Heart right ventricle (tissue), 16 donors: ENCODE measurements at places on chromosomes 16 and 17. TPM values are rescaled to one million over a fixed set of nuclear protein-coding genes. Genes with fewer than 3 reads are reported as not detected.

The CASKIN1 gene
- 0.24 TPM for total RNA-seq

GRCh38 chr17:61413661-61414126, 14.1 kb downstream of the TBX2 start:
- no peak for DNase-seq

The HCRT gene
- total RNA-seq = not detected

- DNase-seq = no peak
These were observed 89.4 kb downstream of the KIF2B start for GRCh38 chr17:53912117-53912516.

DNA sequence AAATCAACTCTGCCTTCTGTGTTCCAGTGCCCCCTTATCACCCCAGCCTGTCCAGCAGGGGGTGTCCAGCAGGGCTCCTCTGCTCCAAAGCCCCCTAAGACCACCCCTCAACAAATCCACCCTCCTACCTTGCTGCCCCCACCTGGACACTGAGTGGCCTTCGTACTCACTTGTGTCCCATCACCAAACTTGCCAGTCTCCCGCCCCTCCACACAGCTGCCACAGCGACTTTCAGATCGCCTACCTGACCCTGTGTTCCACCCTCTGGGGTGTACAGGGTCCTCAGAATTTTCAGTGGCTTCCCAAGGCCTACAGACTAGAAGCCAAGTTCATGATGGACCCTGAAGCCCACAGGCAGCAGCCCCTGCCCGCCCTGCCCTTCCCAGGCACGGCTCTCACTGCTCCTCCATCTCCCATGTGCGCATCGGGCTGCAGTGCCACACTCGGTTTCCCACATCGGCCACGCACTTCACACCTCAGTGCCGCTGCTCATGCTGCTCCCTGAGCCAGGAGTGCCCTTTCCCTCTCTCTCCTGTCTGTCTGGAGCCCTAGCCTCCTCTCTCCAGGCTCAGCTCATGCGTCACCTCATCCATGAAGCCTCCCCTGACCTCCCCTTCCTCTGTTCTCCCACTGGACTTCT, 11.8 kb downstream of the KCNH6 start:
- DNase-seq = no peak

DNA sequence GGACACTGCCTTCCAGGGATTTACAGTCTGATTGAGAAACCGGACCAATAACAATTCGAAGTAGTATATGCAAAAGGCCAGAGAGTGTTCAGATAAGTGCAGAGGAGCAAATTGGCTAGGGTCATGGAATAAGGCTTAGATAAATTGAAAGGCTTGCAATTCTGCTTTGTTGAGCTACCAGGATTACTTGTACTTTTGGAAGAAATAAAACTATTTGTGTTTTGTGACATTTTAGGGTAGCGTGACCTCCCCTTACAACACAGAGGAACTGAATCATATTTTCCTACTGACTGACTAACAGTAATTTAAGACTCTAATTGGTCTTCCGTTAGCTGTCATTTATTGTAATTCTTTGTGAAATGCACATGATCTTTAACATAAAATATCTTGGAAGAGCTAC, 104.7 kb downstream of the PITPNC1 start:
- DNase-seq = no peak

DNA sequence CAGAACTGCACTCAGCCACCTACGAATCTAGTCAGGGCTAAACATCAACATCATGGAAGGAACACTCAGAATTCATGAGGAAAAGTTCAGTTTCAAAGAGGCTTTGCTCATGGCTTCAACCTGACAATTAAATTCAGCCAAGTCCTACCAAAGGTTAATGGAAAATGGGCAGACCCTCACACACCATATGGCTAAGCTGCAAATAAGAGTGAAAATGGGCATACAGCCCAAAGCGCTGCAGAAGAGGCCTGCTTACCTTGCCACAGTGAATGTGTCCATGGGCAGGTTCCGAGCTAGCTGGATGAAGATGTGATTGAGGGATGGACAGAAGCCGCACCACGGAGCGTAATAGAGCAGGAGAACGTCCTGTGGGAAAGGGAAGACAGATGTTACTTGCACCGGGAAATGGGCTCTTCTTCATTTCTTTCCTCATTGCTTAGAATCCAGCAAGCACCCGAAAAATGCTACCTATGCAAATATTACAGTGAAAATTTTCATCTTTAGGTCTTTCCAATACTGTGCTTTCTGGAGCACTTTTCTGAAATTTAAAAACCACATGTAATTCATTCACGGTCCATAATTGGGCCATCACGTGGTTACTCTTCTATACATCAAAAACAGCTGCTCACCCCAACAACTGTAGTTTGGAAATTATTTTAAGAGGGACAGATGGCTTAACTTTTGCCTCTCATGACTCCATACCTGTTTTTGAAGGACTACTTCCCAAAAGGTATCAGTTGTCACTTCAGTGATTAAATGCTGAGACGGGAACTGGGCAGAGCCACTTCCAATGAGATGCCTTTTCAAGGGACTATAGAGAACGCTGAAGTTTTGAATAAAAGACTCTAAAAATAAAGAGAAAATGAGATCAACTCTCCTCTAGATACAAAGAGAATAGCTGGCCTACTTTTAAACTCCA, 19.6 kb downstream of the SNN start:
- DNase-seq = no peak
